Mesothelial cell of epicardium (in vitro differentiated cells): ENCODE measurements at places on chromosomes 11 and 22. TPM values are rescaled to one million over a fixed set of nuclear protein-coding genes. Genes with fewer than 3 reads are reported as not detected.

The EI24 gene
- total RNA-seq, result 67.2 to 69.3 TPM (median 67.8 TPM) in 3 replicates

The MRPL16 gene
- total RNA-seq, result 34.3 to 42.3 TPM (median 37.2 TPM) in 3 replicates

The LDHAL6A gene
- total RNA-seq, result not detected in 3 replicates

The CASP1 gene
- 2.7 to 4.9 TPM (median 2.8 TPM) in 3 replicates for total RNA-seq

The GAB4 gene
- not detected in 3 replicates for total RNA-seq

The RAB39A gene
- total RNA-seq, result 0.36 to 0.41 TPM in 2 of 3 replicates, not detected in the other

The DNAJB13 gene
- 0.59 to 0.75 TPM (median 0.60 TPM) in 3 replicates for total RNA-seq

The CSTPP1 gene
- 42.9 to 44.7 TPM (median 44.0 TPM) in 3 replicates for total RNA-seq

The AGBL2 gene
- 3.5 to 4.6 TPM (median 3.9 TPM) in 3 replicates for total RNA-seq

The SLC3A2 gene
- 205 to 212 TPM (median 208 TPM) in 3 replicates for total RNA-seq

The CTSW gene
- not detected in 3 replicates for total RNA-seq

The FJX1 gene
- total RNA-seq, result 70.7 to 73.1 TPM (median 72.8 TPM) in 3 replicates

The NOX4 gene
- total RNA-seq, result 14.3 to 17.9 TPM (median 15.2 TPM) in 3 replicates

The LARGE1 gene
- total RNA-seq, result 29.8 to 35.7 TPM (median 32.3 TPM) in 3 replicates

The MS4A8 gene
- not detected in 3 replicates for total RNA-seq

The MGAT3 gene
- 43.6 to 45.3 TPM (median 45.0 TPM) in 3 replicates for total RNA-seq

The RTN4RL2 gene
- 0.38 to 0.63 TPM (median 0.53 TPM) in 3 replicates for total RNA-seq

The IRAG1 gene
- total RNA-seq, result 13.1 to 13.8 TPM (median 13.6 TPM) in 3 replicates

The TYR gene
- total RNA-seq, result not detected in 3 replicates

- DNase-seq, result no peak
- no peaks in the 10 kb centered on the region for H3K27me3 ChIP-seq
- no peaks in the 10 kb centered on the region for H3K4me1 ChIP-seq
- H3K36me3 ChIP-seq, result peaks cover 47% of the 10 kb centered on the region
Observed at GRCh38 chr11:77968337-77968736, 26.1 kb downstream of the INTS4 start.

GRCh38 chr11:12288212-12288930 lies 89.0 kb upstream of the PARVA start:
- H3K27me3 ChIP-seq, result no peaks in the 10 kb centered on the region
- no peaks in the 10 kb centered on the region for H3K36me3 ChIP-seq
- H3K4me3 ChIP-seq, result no peak overlapping the region
- H3K27ac ChIP-seq, result peak overlapping the region; percentile 63

GRCh38 chr11:61310749-61311148 lies 15.6 kb upstream of the VWCE start:
- no peaks in the 10 kb centered on the region for H3K27me3 ChIP-seq
- H3K27ac ChIP-seq, result no peak overlapping the region
- no peaks in the 10 kb centered on the region for H3K4me1 ChIP-seq

DNA sequence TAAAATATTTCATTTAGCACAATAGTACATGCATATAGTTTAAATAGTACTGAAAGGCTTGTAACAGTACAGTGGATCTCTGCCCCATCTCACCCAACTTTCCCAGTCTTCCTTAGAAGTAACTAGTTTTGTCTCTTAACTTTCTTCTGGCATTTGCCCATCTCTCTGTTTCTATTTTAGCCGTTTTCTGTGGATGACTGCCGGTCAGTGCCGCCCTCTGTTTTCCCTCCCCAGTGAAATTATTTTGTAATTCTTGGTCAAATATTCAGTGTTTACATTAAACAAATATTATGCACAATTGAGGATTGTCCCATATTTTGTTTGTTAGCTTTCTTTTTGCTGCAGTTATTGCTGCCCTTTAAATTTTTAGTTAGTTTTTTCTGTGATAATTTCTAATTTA lies 8.3 kb downstream of the PDHX start:
- DNase-seq, result no peak
- peaks cover 36% of the 10 kb centered on the region for H3K4me1 ChIP-seq
- H3K27ac ChIP-seq, result peak overlapping the region; percentile 44
- H3K4me3 ChIP-seq, result no peak overlapping the region
- peaks cover 3% of the 10 kb centered on the region for H3K36me3 ChIP-seq

- H3K36me3 ChIP-seq, result no peaks in the 10 kb centered on the region
- no peak overlapping the region for H3K4me3 ChIP-seq
- H3K27ac ChIP-seq, result no peak overlapping the region
- peaks cover 34% of the 10 kb centered on the region for H3K4me1 ChIP-seq
Observed at GRCh38 chr11:44809283-44809682, 82.5 kb downstream of the TSPAN18 start.

DNA sequence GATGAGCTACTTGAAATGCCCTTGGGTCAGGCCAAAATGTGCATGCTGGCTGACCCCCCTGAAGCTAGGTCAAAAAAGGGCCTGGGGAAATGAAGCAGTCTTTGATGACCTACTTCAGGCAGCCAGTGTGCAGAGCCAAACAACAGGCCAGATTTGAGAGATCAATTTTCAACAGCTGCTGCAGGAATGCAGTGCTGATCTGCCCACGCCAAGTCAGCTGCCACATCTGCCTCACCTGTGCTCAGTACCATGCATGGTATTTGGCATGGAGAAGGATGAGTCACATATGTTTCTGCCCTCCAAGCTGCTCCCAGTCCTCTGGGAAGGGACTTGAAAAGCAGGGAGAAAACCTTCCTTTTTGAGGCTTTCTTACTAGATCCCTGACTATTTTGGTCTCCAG lies 35.8 kb downstream of the MTNR1B start:
- no peaks in the 10 kb centered on the region for H3K36me3 ChIP-seq
- H3K27ac ChIP-seq, result no peak overlapping the region
- H3K4me3 ChIP-seq, result no peak overlapping the region
- no peak for DNase-seq
- no peaks in the 10 kb centered on the region for H3K27me3 ChIP-seq
- no peaks in the 10 kb centered on the region for H3K4me1 ChIP-seq

DNA sequence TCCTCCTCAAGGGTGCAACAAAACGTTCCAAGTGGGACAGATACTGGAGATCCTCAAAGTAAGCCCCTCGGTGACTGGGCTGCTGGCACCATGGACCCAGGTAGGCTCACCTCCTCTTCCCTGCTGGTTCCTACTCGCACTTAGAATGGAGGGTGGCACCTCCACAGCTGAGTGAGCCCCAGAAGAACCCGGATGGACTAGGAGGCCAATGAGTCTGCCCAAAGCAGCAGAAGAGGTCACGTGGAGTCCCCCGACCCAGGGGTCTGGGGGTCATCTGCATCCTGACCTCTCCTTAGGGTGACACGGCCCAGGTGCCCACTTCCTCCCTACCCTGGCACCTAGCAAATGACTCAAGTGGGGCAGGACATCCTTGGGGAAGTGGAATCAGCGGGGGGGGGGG lies 4.4 kb downstream of the APOL1 start:
- no peak for DNase-seq
- H3K4me3 ChIP-seq, result no peak overlapping the region
- H3K36me3 ChIP-seq, result no peaks in the 10 kb centered on the region

GRCh38 chr22:27882507-27883290 lies 36.4 kb downstream of the PITPNB start:
- no peak overlapping the region for H3K4me3 ChIP-seq
- peaks cover 11% of the 10 kb centered on the region for H3K36me3 ChIP-seq
- no peaks in the 10 kb centered on the region for H3K27me3 ChIP-seq
- H3K27ac ChIP-seq, result peak overlapping the region; percentile 14
- H3K4me1 ChIP-seq, result peaks cover 68% of the 10 kb centered on the region

- DNase-seq, result no peak
- H3K27me3 ChIP-seq, result peaks cover 29% of the 10 kb centered on the region
- H3K36me3 ChIP-seq, result no peaks in the 10 kb centered on the region
- H3K27ac ChIP-seq, result peak overlapping the region; percentile 58
- H3K4me1 ChIP-seq, result peaks cover 51% of the 10 kb centered on the region
Observed at GRCh38 chr11:129365816-129366215, 9.8 kb upstream of the BARX2 start.

- no peaks in the 10 kb centered on the region for H3K27me3 ChIP-seq
- no peaks in the 10 kb centered on the region for H3K36me3 ChIP-seq
- no peak overlapping the region for H3K27ac ChIP-seq
- no peak for DNase-seq
- H3K4me1 ChIP-seq, result no peaks in the 10 kb centered on the region
Observed at GRCh38 chr11:14942745-14943144, 29.4 kb downstream of the CALCA start.

GRCh38 chr11:110518809-110519514 lies 89.2 kb downstream of the FDX1 start:
- no peak overlapping the region for H3K27ac ChIP-seq
- no peaks in the 10 kb centered on the region for H3K36me3 ChIP-seq

DNA sequence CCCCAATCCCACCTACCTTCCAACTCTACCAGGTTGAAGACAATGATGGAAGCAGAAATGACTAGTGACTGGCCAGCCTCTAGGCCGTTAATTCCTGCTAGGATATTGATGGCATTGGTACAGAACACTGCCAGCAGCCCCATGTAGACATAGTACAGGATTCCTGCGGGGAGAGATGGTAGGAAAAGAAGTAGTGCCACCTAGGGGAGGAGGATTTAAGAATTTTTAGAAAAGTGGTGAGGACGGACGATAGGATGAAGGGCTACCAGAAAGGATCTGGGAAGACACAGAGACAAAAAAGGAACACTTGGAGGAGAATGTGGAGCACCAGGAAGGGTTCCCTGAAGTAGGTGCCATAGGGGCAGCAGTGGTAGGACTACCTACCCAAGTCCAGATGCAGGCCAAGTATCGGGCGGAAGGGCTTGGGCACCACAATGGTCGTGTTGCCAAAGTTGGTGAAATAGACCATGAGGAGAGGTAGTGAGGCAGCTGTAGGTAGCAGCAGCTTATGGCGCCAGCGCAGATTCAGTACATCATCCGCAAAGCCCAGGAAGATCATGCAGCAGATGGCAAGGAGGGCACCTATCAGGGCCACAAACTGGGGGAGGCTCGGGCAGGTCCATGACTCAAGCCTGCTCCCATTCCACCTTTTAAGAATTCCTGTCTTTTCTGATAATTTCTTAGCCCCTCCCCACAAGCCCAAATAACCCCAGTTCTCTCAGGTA lies 1.2 kb downstream of the DPAGT1 start:
- peak overlapping the region; percentile 80 for H3K4me3 ChIP-seq
- no peak for DNase-seq
- H3K36me3 ChIP-seq, result peaks cover 20% of the 10 kb centered on the region
- peak overlapping the region; percentile 77 for H3K27ac ChIP-seq
- H3K4me1 ChIP-seq, result peaks cover 42% of the 10 kb centered on the region

- no peaks in the 10 kb centered on the region for H3K4me1 ChIP-seq
- peaks cover 4% of the 10 kb centered on the region for H3K36me3 ChIP-seq
- no peak overlapping the region for H3K27ac ChIP-seq
- H3K4me3 ChIP-seq, result no peak overlapping the region
- peaks cover 19% of the 10 kb centered on the region for H3K27me3 ChIP-seq
Observed at GRCh38 chr11:118227865-118228785, 3.3 kb upstream of the JAML start.

DNA sequence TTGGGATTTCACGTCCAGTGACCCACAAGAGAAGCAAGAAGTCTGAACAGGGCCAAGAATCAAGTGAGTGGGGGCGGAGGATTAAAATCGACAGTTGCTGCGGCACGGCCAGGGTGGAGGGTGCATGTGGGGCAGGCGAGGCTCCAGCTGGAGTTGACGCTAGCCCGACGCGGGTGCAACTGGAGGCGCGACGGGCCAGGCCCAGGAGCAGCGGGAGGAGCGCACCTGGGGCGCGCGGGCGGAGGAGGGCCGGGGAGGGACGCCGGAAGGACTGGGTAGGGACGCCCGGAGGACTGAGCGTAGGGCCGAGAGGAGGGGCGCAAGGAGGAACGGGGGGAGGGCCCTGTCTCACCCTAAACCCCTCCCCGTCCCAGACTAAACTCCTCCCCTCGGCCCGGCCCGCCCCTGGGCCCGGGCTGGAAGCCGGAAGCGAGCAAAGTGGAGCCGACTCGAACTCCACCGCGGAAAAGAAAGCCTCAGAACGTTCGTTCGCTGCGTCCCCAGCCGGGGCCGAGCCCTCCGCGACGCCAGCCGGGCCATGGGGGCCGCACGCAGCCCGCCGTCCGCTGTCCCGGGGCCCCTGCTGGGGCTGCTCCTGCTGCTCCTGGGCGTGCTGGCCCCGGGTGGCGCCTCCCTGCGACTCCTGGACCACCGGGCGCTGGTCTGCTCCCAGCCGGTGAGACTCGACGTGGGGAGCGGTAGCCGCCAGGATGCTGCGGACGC lies at the start of gene IL17RA:
Gene IL17RA (plus strand): TSS at position 447 of the 723 bp plus-strand sequence. CDS start 92 bp downstream, at position 539.
- peaks cover 4% of the 10 kb centered on the region for H3K4me1 ChIP-seq
- no peaks in the 10 kb centered on the region for H3K36me3 ChIP-seq
- H3K27me3 ChIP-seq, result peaks cover 21% of the 10 kb centered on the region
- peak within 1 kb of the TSS; percentile 36 for H3K27ac ChIP-seq
- H3K4me3 ChIP-seq, result peak within 1 kb of the TSS; percentile 77
- peak; percentile 69 for DNase-seq

- DNase-seq, result no peak
- H3K4me1 ChIP-seq, result no peaks in the 10 kb centered on the region
- no peak overlapping the region for H3K27ac ChIP-seq
- H3K4me3 ChIP-seq, result no peak overlapping the region
- peaks cover 60% of the 10 kb centered on the region for H3K27me3 ChIP-seq
Observed at GRCh38 chr11:45532546-45532945, 132.9 kb downstream of the CHST1 start.

GRCh38 chr22:27654546-27655445 lies 146.8 kb downstream of the MN1 start:
- no peak overlapping the region for H3K27ac ChIP-seq
- no peak for DNase-seq
- no peaks in the 10 kb centered on the region for H3K36me3 ChIP-seq
- peaks cover 4% of the 10 kb centered on the region for H3K4me1 ChIP-seq
- H3K4me3 ChIP-seq, result no peak overlapping the region

DNA sequence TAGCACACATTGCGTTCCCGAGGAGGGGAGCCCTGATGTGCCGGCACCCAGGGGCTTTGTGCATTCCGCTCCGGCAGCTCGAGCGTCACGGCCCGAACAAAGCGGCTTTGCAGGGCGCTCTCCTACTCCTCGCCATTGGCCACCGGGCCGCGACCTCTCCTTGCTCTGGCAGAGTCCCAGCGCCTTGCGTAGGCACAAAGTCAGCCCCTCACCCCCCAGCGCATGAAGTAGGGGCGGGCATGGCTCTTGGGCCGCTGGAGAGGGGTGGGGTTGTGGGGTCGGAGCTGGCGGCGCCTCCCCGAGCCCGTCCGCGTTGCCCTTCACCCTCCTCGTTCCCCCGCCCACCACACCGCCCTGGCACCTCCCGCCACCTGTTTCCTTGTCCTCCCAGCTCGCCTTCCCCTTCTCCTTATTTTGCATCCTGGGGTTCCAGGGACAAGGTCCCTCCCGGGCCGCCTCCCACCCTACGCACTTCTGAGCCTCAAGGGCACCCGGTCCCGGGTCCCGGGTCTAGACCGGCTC lies 753 bp upstream of the PPARA start:
- H3K4me3 ChIP-seq, result peak overlapping the region; percentile 60
- peaks cover 45% of the 10 kb centered on the region for H3K27me3 ChIP-seq

- no peaks in the 10 kb centered on the region for H3K27me3 ChIP-seq
- no peak overlapping the region for H3K4me3 ChIP-seq
- H3K36me3 ChIP-seq, result peaks cover 2% of the 10 kb centered on the region
- DNase-seq, result no peak
- H3K27ac ChIP-seq, result no peak overlapping the region
- no peaks in the 10 kb centered on the region for H3K4me1 ChIP-seq
Observed at GRCh38 chr22:47260551-47260950, 498.1 kb downstream of the TBC1D22A start.

- H3K36me3 ChIP-seq, result no peaks in the 10 kb centered on the region
- H3K27me3 ChIP-seq, result peaks cover 17% of the 10 kb centered on the region
- H3K27ac ChIP-seq, result no peak overlapping the region
- DNase-seq, result no peak
- H3K4me1 ChIP-seq, result peaks cover 27% of the 10 kb centered on the region
- H3K4me3 ChIP-seq, result no peak overlapping the region
Observed at GRCh38 chr11:86678823-86679222, 6.4 kb upstream of the ME3 start.
